RWPE2 (cell line): ENCODE measurements at places on chromosomes 4 and X.

DNA sequence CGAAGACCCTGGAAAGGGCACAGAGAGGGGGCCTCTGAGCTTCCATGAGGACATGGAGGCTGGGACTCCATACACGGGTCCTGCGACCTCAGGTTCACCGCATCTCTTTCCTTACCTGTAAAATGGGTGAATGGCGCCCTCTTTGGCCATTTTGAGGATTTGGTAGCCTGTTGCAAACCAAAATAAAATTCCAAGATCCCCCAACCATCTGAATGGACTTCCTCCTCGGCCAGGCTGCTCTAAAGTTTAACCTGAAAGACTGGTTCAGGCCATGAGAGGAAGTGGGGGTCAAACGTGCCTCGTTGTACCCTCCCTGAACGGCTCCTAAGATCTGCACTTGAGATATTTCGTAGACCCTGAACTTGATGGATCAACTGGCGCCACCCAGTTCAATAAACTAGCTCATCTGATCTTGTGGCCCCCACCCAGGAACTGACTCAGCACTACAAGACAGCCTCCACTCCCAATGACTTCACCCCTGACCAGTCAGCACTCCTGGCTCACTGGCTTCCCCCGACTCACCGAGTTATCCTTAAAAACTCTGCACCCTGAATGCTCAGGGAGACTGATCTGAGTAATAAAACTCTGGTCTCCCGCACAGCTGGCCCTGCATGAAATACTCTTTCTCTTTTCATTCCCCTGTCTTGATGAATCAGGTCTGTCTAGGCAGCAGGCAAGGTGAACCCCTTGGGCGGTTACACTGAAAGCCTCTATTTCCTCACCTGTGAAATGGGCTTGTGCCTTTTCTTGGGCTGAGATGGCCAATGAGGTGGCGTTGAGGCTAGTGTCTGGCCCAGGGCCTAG is 32.9 kb upstream of the GPR78 start:
- DNase-seq: peak; percentile 90

- no peak for DNase-seq
Observed at GRCh38 chr4:83113429-83113786, 1.1 kb downstream of the PLAC8 start.

- no peak for DNase-seq
Observed at GRCh38 chr4:86450861-86451260, 91.0 kb upstream of the MAPK10 start.

GRCh38 chr4:68951806-68952585 is 392 bp upstream of the UGT2A3 start:
- DNase-seq: no peak

DNA sequence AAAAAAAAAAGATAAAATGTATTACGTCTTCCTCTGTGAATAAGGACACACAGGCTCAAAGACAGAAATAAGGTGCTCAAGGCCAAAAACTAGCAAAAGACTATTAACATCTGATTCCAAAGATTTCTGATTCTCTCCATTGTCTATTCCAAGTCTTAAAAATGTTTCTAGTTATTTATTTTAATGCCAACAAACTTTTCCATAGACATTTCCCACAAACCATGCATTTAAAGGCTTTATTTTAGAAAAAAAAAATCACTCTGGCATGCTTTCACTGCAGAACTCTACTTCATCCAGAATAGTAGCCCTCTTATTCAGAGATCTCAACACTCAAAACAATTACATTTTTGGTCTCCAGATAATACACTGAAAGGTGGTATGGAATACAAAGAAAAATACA is 545.0 kb upstream of the TENM3 start:
- DNase-seq: no peak
